ENCODE measurements at places on chromosomes 5 and 9. TPM values are rescaled to one million over a fixed set of nuclear protein-coding genes. Genes with fewer than 3 reads are reported as not detected.

- no peak for DNase-seq
These were observed 2.7 kb downstream of the UBAC1 start for GRCh38 chr9:135958485-135958884.

Gene SMIM27
- total RNA-seq = 8.2 TPM

DNA sequence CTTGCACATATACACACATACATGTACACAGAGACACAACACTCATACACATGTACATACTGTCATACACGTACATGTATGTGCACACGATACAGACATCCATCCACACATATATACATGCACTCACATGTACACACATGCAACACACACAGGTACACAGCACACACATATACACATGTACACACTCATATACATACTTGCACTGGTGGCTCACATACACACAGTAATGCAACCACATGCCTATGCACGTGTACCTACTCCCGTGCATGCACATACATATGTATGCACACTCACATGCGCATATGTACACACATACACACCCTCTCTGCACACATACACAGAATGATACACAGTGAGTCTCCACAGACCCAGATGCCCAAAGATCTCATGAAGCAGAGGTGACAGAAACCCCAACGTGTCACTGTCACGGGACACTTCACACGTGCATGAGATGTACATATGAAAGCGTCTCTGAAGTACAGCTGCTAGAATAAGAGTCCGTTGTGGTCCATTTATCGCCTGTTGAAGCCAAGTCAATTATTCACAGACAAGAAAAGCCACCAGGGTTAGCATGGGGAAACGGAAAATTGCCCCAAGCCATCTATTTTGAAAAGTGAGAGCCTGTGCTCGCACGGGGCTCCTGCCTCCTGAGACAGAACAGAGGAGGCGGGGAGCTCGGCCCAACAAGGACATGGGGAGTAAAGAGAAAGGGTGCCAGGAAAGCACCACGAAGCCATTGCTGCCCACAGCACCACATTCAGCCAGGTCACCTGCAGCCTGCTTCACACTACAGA, 24.9 kb downstream of the LPCAT1 start:
- DNase-seq = no peak

DNA sequence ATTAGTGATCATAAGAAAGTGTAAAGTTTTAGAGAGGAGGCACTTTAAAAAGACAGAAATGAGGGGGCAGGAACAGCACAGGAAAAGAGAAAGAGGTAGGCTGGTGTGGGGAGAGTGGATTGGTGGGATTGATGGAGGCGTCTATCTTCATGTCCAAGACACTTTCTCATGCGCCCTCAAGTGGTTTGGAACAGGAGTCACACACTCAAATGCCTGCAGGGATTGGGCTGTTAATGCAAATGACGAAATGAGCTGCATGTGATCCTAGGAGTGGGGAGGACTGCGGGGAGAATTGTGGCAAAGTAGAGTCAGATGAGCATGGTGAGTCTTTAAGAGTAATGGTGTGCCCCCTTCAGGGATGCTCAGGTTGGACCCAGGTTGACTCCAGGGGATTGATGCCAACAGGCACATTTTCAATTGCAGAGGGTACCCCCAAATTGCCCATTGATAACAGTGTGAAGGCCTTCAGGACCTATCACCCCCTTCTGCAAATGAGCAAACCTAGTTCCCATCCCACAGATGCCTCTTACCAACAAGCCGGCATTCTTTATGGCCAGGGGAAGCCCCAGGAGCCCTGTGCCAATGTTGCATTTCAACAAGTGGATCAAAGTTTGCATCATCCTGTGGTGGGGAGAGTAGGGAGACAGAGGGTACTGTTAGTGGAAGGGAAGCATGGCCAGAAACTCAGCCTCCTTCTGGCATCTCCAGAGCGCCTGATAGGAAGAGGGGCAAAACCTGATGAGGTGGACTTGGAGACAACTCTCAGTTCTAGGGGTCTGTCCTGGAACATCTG, 5.3 kb downstream of the SLC36A3 start:
- DNase-seq = no peak

All from PC-9 (cell line).